Stimulated activated CD4-positive, alpha-beta T cell treated with anti-CD3 and anti-CD28 coated beads, Interleukin-1b, Interleukin-23, amount 100 ng/mL, for 1 hour (primary cell): ENCODE measurements at places on chromosomes 7 and 10.

DNA sequence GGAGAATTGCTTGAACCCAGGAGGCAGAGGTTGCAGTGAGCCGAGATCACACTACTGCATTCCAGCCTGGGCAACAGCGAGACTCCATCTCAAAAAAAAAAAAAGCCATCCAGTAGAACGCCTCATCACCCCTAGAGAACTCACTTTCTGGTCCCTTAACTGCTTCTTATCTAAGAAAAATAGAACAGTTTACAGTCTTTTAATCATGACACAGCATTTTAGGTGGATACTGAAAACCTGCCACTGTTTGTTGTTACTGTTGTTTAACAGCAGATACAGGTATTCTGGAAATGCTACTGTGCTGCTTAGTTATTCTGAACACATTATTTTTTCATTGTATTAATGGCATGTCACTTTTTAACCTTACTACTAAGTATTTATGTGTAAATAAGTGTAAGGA, 624.3 kb upstream of the GHITM start:
- no peak for DNase-seq

DNA sequence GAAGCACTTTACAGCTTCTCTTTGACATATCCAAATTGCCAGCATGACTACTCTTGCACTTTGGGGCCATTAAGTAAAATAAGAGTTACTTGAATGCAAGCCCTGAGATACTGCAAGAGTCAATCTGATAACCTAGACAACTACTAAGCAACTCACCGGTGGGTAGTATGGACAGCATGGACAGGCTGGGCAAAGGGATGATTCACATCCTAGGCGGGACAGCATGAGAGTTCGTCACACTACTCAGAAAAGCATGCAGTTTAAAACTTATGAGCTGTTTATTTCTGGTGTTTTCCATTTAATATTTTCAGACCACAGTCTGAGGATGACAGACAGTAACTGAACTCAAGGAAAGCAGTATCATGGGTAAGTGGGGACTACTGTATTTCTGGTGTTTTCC, 84.0 kb downstream of the ORC5 start:
- DNase-seq = no peak

- DNase-seq = no peak
Observed at GRCh38 chr10:114714281-114714741, 56.2 kb upstream of the ABLIM1 start.

GRCh38 chr10:43188702-43189101, 50.5 kb downstream of the CSGALNACT2 start:
- no peak for DNase-seq

DNA sequence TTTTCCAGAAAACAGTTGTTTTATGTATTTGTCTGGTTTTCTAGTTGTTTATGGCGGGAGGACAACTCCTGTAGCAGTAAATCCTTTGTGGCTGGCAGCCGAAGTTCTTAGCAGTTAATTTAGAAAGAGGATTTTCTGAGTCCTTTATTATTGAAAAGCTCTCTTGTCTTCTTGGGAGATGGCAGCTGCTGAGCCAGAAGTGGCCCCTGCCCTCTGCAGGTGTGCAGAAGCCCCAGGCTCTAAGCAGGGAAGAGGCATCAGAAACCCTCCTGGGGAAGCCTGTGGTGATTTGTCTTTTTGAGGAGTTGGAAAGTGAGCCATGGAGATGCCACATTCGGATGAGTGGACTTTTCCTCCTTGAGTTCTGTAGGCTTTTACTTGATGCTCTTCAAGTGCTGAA, 106.3 kb downstream of the GLRX3 start:
- DNase-seq = no peak

DNA sequence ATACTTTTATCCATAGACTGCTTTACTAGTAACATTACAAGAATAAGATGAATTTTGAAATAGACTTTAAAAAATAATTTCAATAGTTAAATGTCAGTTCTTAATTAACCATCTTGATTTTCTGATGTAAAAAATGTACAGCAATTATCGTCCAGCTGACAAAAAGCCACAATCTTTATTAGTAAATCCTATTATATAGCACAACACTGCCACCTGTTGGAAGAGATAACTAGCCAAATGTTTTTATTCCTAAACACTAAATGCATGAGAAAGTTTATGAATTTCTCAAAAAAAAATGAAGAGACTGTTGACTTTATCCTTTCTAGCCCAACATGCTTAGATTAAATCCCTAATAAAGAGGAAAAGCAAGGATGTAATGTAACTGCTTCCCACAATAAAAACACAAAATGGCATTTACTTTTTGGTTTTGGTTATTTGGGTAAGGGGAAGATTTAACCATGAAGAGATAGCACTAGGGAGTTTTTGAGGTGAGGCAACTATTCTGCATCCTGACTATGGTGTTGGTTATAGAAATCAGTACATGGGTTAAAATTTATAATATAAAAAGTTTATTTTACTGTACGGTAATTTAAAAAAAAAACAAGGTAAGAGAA, 8.0 kb downstream of the COA1 start:
- DNase-seq = no peak

- no peak for DNase-seq
Observed at GRCh38 chr10:102814873-102815661, 22.1 kb downstream of the CYP17A1 start.

GRCh38 chr7:102912742-102913141, at the start of gene LRRC17:
Gene LRRC17 (plus strand): TSS chr7:102913000. CDS start chr7:102933914, 20,914 bp downstream.
- DNase-seq = no peak

DNA sequence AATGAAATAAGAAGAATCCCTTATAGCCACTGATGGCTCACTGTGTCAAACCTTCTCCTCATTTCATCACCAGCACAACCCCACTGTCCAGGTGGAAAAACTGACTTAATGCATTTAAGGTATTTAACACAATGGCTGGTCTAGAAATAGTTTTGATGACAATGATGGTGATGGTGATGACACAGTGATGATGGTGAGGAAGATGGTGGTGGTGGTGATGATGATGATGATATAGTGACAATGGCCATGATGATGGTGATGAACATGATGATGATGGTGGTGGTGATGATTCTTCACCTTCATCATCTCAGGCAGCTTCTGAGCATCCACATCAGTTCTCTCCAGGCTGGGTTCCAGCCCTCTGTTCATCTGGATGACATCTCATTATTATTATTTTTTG, 186.6 kb downstream of the TCERG1L start:
- no peak for DNase-seq

DNA sequence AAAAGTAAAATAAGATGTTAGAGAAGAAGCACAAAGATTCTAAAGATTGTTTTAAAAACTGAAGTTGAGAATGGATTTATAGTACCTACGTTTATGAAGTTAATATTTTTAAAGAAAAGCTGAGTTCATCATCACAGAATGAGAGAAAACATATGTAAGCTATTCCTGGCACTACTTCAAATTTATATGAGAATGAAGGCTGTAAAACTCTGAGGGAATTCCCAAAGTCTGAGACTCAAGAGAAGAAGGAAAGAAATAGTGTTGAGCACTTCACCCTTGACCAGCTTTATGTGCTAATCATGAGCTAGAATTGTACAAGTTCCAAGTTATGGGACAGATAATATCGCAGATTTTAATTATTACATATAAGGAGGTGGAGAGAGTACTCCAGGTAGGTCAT, 323.7 kb upstream of the GNAI1 start:
- no peak for DNase-seq

DNA sequence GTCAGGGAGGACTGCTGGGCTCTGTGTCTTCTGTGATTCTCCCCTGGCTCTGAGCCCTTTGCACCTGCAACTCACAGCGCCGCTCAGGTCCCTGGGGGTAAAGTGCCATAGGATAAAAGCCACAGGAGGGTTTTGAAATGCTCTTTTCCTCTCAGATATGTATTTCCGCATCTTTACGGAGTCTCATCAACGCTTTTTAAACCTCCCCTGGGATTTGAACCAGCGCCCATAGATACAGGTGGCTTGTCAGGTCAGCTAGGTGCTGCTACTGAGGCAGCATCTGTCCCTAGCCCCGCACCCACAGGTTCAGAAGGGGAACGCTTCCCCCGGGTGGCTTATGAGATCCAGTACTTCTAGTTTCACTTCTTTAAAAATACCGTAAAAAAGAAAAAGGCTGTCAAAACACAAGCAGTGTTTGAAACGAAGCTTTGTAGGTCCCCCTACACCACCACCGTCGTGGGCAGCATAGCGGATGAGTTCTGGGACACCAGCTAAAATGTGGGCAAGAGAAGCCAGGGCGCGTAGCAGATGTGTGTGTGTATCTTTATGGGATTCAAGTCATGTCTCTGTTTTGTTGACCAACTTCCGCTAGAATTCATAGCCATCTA, 173.5 kb downstream of the CUX1 start:
- no peak for DNase-seq

- no peak for DNase-seq
Observed at GRCh38 chr10:24457661-24458318, 248.9 kb downstream of the KIAA1217 start.

- DNase-seq = no peak
Observed at GRCh38 chr7:13014011-13014410, 326.6 kb downstream of the ARL4A start.

DNA sequence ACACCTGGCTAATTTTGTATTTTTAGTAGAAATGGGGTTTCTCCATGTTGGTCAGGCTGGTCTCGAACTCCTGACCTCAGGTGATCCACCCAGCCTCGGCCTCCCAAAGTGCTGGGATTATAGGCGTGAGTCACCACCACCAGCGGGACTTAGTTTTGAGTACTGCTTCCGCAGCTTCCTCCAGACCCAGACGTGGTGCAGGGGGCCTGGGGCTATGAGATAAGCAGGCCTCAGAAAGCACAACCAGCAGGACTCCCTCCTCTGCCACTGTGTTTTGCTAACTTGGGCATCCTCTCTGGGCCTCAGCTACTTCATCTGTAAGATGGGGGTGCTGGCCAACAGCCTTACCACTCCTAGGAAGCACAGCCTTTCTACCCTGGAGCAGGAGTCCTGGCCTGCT, 37.8 kb downstream of the GOLGA7B start:
- no peak for DNase-seq

DNA sequence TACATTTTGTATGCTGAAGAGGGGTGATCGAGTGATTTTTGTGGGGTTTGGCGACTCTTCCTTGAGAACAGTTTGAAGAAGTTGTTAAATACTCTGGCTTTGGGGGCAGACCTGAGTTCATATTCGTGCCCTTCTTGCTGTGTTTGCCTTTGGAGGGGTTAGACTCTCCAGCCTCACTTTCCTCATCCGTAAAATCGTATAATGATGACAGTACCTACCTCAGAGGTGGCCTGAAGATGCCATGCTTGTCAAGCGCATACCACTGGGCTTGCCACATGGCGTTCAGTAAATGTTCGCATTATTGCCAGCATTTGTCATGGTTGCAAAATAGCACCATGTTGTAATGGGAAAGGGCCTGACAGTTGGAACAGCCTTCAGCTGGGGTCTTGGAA, 1.3 kb downstream of the STK17A start:
- no peak for DNase-seq

- no peak for DNase-seq
Observed at GRCh38 chr10:60511477-60512229, 122.0 kb upstream of the ANK3 start.

GRCh38 chr7:128737867-128738385, 1.2 kb upstream of the CALU start:
- DNase-seq = no peak

GRCh38 chr7:37084303-37084702, 360.0 kb upstream of the AOAH start:
- no peak for DNase-seq

- no peak for DNase-seq
Observed at GRCh38 chr7:74017125-74017524, 10.8 kb upstream of the ELN start.

- no peak for DNase-seq
Observed at GRCh38 chr10:17238445-17239291, 10.6 kb downstream of the VIM start.
